ENCODE measurements at places on chromosomes 1 and 21.

DNA sequence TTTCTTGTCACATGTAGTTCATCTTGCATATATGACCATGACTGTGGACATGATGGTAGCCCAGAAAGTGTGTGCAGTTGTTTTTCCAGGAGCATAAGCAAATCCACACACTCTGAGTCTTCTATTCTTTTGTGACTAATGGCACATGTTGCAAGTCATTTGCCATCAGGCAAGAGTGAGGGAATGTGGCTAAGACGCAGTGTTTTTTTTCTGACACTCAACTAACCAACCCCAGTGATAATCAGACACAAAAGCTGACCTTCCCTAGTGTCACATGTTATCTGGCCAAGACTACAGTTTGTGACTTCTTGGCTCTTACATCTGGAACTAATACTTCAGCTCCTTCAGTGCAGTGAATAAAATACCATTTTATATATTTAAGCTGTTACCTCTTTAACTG, 108.8 kb downstream of the ITSN1 start:
- DNase-seq: no peak

GRCh38 chr1:84693005-84693404, 2.7 kb upstream of the SSX2IP start:
- peak; percentile 36 for DNase-seq

DNA sequence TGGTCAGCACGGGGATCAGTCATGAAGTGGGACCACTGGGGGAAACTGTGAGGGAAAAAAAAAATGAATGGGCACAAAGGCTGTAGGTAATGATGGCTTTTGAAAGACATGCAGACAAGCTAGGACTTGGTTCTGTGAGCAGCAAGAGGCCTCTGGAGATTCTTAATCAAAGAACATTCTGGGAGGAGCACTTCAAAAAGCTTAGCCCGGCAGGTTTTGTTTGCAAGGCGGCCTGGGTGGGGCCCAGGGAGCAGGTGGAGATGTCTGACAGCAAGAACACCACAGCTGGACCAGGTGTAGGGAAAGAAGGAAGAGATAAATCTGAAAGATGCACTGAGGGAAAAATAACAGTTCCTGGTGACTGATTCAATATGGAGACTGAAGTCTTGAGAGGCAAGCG, 6.0 kb downstream of the TEX35 start:
- DNase-seq: no peak

GRCh38 chr21:34598931-34599400, 15.9 kb downstream of the RCAN1 start:
- no peak for DNase-seq

DNA sequence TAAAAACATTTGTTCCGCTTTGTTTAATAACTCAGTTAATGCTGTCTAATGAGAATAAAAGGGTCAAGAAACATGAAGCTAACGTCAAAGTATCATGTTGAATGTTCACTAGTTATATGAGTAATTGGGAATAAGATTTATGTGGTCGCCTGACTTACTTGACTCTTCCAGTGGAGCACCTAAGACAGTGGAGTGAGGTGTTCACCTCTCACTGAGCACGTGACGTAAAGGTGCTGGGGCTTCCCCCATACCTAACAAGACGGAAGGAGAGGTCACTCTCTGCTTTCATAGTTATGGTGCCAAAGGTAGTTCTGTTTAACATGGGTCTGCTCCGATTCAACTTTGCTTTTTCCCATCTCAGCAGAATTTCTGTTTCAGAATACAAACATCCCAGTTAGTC, 686 bp downstream of the KMO start:
- DNase-seq: peak; percentile 20

GRCh38 chr1:75640137-75640536, 29.2 kb upstream of the SLC44A5 start:
- no peak for DNase-seq

DNA sequence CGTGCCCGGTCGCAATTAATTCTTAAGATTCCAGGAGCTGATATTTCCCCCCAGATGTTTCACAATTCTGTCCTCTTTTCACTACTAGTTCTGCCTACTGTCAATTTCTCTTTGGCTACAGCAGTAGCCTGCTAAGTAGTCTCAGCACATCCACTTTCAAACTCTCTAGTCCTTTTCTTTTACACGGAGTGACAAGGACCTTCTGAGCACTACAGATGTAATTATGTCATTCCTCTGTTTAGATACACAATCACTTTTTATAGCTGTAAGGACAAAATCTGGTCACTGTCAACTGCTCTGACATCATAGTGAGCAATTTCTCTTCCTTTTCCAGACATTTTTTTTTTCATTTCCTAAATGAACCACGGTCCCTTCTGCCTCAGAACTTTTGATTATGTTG, 421.7 kb upstream of the CHRM3 start:
- no peak for DNase-seq
